ENCODE measurements at places on chromosomes 3 and 15.
A peak's percentile ranks its signal among the peaks of the same experiment; 100 is the strongest.

DNA sequence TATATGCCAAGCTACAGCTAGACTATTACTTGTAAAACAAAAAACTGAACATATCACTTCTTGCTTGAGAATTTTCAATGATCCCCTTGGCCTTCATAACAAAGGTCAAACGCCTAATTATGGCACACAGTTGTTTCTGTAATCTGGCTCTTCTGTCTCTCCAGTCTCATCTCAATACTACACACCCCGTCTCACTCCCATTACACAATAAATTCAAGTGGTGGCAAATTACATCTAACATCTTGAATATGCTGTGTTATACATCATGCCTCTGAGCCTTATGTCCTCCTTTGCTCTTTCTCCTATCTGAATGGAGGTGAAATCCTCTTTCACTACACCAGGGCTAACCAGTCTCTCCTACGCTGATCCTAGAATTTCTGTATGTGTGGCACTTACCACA, 140.4 kb downstream of the TBL1XR1 start:
- no peak for DNase-seq

- no peak for DNase-seq
Measured at GRCh38 chr15:46858150-46858549, 859.2 kb upstream of the SEMA6D start.

DNA sequence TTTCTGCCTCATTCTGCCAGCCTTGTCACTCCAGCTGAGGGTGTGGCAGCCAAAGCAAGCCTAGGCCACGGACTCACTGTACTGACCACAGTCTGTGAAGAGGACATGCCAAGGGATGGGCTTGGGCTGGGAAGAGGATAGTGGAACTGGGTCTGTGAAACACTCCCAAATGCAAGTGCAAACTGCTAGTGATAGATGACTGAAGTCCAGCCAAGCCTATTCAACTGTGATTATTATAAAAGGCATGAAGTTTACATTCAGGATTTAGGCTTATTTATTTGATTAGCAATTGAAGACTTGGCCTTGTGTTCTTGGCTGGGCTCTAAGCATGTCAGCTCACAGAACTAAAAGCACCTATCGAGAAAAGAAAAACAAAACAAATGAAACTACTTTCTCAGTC, 84.9 kb upstream of the UBE2E1 start:
- no peak for DNase-seq

DNA sequence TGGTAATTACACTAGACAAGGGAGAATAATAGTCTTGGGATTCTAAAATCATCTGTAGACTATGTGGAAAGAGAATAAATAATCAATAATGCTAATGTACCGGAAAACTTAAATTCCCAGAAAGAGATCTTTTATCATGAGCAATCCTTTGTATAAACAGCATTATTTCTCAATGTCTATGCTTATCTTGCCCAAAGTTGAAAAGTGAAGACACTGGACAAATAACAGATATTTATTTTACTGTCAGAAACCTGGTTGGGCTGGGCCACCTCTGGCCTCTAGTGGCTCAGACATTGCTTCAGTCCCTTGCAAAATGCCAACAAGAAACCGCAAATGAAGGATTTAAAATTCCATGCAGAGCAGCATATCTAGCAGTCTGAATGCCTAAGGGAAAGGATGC, 409.9 kb downstream of the FHIT start:
- DNase-seq: peak; percentile 24

DNA sequence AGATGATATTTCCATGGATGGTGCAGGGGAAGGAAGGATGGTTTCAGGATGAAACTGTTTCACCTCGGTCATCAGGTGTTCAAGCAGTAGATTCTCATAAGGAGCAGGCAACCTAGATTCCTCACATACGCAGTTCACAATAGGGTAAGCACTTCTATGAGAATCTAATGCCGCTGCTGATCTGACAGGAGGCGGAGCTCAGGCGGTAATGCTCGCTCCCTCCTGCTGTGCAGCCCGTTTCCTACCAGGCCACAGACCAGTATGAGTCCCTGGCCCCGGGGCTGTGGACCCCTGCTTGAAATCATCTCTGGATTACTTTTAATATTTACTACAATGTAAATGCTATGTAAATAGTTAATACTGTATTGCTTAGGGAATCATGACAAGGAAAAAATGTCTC, 241.8 kb downstream of the ROBO2 start:
- DNase-seq: no peak

DNA sequence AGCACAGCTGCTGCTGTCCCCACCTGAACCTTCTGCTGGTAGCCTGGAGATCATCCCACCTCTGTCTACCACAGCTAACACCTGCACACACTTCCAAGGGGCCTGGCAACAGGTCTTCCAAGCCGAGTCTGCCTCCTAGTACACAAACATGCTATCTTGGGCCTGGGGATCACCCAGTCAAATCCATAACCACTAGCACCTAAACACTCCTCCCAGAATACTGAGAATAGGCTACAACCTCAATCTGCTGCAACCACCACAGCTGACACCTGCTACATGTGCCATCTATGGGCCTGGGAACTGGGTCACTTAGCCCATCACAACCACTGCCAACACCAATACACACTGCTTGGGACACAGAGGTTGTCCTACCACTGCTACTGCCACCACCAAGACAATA, 362.8 kb upstream of the ARPP21 start:
- no peak for DNase-seq

DNA sequence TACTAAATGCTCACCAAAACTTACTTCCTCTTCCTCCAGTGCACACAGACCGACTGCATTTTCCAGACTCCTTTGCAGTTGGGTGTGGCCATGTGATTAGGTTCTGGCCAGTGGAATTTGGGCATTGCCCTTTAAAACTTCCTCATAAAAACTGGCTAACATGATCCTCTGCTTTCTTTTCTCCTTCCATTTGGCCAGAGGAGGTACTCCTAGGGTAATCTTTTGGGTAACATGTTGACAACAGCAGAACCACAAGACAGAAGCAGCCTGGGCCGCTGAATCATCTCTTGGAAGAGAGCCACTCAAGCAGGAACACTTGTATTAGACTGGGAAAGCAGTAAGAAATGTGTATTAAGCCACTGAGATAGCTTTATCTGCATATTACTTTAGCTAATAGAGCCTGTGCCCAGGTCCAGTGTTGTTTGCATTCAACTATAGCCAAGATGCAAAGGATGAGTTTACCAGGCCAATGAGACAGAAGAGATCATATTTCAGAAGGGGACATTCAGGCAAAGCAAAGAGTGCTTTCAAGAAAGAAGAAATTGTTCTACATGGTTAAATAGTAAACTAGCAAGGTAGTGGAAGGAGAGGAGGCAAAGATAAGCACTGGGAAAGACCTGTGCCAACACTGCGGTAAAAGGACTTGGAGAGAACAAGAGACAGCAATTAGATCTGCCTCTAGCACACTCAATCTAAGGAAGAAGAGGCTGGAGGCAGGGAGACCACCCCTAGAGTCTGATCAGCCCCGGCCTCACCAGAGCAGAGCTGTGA, 79.8 kb downstream of the PLCH1 start:
- DNase-seq: peak; percentile 92

DNA sequence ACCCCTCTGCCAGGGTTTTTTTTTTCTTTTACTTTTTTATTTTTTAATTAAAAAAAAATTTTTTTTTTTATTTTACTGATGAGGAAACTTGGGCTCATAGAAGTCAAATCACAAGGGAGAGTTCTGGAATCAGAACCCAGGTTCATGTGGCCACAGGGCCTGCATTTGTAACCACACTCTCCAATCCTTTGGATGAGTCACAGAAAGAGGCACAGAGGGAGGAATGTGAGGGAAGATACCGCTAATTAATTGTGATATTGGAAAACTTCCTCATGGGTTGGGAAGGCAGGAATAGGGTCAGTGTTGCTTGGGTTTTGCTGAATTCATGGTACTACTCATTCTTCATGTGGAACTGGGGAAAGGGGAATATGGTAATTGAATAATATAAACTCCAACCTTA, 132.9 kb upstream of the SLC6A11 start:
- no peak for DNase-seq

- peak; percentile 99 for DNase-seq
Measured at GRCh38 chr15:65409036-65409631, 13.6 kb downstream of the IGDCC4 start.

- peak; percentile 13 for DNase-seq
Measured at GRCh38 chr15:27234593-27234992, 263.6 kb downstream of the GABRG3 start.

GRCh38 chr3:77373619-77374018, 333.7 kb downstream of the ROBO2 start:
- DNase-seq: no peak

DNA sequence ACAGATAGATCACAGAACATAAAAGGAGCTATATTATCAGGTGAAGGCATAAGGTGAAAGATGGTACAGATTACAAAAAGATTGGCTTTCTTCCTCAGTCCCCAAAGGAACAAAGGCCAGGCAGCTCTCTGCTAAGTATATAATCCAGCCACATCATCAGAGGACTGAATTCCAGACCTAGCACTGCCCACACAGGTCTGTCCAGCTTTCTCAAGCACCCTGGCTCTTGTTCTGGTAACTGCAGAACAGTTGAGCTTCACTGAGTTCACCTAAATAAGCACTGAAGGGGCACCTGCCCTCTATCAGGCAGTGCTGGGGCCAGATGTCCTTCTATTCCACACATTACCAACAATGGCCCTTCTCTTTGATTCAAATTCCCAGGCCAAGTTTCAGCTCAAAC, 6.3 kb downstream of the DUOXA1 start:
- DNase-seq: no peak

DNA sequence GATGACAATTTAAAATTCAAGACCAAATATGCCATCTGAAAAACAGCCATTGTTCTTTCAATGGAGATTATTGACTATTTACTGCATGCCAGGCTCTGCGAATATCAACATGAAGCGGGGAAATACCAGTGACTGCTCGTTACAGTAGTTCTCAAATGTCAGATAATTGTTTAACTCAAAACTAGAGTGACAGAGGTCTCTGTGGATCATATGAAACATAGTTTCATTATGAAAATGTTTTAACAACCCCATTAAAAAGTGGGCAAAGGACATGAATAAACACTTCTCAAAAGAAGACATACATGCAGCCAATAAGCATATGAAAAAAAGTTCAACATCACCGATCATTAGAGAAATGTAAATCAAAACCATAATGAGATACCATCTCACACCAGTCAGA, 50.0 kb upstream of the GPR149 start:
- no peak for DNase-seq

DNA sequence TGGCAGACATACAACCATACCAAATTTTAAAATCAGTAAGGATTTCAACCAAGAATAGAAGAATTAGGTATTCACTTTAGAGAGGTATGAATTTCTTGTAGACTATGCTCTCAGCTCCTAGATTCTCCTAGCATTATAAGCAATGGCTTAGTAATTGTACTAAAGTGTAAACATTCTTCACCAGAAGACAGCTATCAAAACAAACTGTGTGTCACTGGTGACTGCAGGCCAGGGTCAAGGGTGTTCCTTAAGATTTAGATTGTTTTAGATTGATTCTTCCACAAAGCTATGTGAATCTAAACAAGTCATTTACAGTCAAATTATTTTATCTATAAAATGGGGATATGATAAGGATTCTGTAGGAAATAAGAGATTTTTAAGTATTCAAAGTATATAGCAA, 23.1 kb upstream of the GP5 start:
- DNase-seq: no peak

- DNase-seq: peak; percentile 40
Measured at GRCh38 chr3:151290673-151291072, 12.3 kb upstream of the P2RY14 start.

- peak; percentile 97 for DNase-seq
Measured at GRCh38 chr15:40092256-40092978, 16.3 kb downstream of the BMF start.

DNA sequence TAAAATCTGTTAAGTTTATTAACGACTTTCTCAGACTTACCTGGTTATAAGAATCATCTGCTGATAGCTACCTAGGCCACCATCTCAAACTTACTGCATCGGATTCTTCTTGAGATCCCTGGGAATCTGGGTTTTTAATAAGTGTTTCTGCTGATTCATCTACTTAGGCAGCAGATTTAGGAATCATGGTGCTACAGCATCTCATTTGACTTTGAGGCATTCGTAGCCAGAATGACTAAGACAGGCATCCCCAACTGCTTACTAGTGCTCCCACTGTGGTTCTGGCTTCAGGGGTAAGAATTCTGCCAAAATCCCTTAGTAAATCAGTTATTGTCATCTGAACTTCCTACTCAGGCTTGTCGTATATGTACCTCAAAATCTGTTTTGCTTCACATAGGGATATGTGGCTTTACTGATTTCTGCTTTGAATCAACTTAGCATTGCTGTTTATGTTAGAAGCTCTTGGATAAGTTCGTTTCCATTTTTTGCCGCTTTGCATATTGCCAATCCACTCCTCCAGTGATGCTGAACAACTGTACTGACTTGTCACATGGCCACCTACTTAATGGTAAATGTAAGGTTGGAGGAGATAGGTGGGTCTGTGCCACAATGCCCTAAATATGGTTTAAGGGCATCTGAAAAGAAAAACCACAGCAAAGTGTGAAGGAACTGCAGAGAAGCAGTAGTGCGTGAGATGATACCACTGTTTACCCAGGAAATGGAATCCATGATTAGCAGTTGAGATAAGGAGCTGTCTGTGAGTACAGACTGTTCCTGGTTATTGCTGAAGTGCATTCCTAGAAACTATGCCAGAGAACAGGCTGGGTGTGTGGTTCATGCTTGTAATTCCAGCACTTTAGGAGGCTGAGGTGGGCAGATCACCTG, 60.3 kb downstream of the MAP6D1 start:
- peak; percentile 65 for DNase-seq

GRCh38 chr3:66253790-66254620, 33.2 kb downstream of the SLC25A26 start:
- peak; percentile 29 for DNase-seq

DNA sequence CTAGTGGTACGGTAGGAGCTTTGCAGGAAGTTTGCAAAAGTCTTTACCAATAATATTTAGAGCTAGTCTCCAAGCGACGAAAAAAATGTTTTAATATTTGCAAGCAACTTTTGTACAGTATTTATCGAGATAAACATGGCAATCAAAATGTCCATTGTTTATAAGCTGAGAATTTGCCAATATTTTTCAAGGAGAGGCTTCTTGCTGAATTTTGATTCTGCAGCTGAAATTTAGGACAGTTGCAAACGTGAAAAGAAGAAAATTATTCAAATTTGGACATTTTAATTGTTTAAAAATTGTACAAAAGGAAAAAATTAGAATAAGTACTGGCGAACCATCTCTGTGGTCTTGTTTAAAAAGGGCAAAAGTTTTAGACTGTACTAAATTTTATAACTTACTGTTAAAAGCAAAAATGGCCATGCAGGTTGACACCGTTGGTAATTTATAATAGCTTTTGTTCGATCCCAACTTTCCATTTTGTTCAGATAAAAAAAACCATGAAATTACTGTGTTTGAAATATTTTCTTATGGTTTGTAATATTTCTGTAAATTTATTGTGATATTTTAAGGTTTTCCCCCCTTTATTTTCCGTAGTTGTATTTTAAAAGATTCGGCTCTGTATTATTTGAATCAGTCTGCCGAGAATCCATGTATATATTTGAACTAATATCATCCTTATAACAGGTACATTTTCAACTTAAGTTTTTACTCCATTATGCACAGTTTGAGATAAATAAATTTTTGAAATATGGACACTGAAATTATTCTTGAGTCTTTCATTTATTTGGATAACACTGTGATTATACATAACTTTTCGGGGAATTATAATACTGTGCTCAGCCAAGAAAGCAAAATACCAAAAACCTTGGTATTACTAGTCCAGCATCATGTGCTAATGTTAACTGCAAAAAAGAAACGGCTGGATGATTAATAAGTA, 2.2 kb downstream of the SOX2 start:
- no peak for DNase-seq

- DNase-seq: no peak
Measured at GRCh38 chr3:25749031-25749581, 34.1 kb downstream of the NGLY1 start.

- peak; percentile 31 for DNase-seq
Measured at GRCh38 chr3:74106925-74107324, 482.2 kb upstream of the PDZRN3 start.

All from fibroblast of skin of abdomen (primary cell).